ENCODE measurements at places on chromosomes 2 and 18.

- H3K27ac ChIP-seq = no peak overlapping the region
- no peak overlapping the region for H3K4me3 ChIP-seq
- H3K27me3 ChIP-seq = no peaks in the 10 kb centered on the region
- DNase-seq = no peak
- no peaks in the 10 kb centered on the region for H3K4me1 ChIP-seq
- no peaks in the 10 kb centered on the region for H3K36me3 ChIP-seq
These were observed 277.8 kb downstream of the TCF4 start for GRCh38 chr18:55310044-55310676.

- H3K36me3 ChIP-seq = peaks cover 87% of the 10 kb centered on the region
- H3K4me3 ChIP-seq = no peak overlapping the region
- no peak for DNase-seq
These were observed 12.8 kb downstream of the FARSB start for GRCh38 chr2:222643134-222643533.

DNA sequence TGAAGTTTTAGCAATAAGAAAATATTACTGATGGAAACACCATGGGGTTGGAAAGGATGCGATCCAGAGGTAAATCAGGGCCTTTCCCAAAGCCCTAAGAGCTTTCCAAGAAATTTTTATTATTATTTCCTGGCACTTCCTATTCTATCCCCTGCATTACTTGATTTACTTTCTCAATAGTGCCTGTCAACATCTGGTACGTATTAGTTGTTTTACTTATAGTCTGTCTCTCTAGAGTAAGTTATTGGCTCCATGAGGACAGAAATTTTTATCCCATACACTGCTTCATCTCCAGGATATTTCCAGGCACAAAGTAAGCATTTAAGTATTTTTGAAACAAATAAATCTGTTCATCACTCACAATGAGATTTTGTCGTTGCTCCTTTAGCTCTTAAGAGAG is 18.1 kb downstream of the PPP4R1 start:
- H3K27me3 ChIP-seq = no peaks in the 10 kb centered on the region
- no peak overlapping the region for H3K4me3 ChIP-seq
- peaks cover 46% of the 10 kb centered on the region for H3K36me3 ChIP-seq
- H3K27ac ChIP-seq = no peak overlapping the region
- H3K4me1 ChIP-seq = no peaks in the 10 kb centered on the region

DNA sequence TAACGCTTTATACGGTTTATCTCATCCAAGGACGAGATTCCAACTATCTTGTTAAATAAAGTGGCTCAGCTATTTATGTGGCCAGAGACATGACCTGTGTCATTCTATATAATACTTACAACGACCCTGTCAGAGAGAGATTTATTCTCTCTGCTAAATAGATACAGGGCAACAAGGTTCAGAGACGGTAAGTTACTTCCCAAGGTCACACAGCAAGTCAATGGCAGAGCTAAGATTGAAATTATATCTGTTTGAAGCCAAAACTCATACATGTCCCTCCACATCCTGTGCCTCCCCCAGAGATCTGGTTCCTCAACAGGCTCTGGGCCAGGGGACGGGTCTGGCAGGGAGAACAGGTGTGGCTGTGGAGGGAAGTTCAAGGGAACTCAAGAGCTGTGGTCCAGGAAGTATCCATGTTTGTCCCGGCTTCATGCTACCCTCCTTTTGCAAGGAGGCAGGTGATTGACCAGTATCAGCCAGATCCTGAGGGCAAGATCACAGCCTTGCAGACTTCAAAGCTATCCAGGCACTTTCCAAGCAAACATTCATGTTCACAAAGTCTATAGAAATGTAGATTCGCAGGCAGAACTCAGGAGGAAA is 99.8 kb downstream of the CAPN13 start:
- no peak overlapping the region for H3K4me3 ChIP-seq
- H3K36me3 ChIP-seq = no peaks in the 10 kb centered on the region
- no peak for DNase-seq

GRCh38 chr2:230762317-230762896 is 49.8 kb downstream of the CAB39 start:
- H3K4me1 ChIP-seq = peaks cover 15% of the 10 kb centered on the region
- DNase-seq = peak; percentile 28
- peaks cover 51% of the 10 kb centered on the region for H3K36me3 ChIP-seq
- H3K4me3 ChIP-seq = no peak overlapping the region

- H3K4me3 ChIP-seq = no peak overlapping the region
- DNase-seq = no peak
- H3K27me3 ChIP-seq = no peaks in the 10 kb centered on the region
- H3K27ac ChIP-seq = no peak overlapping the region
- H3K36me3 ChIP-seq = no peaks in the 10 kb centered on the region
- H3K4me1 ChIP-seq = no peaks in the 10 kb centered on the region
These were observed 659.9 kb upstream of the ID2 start for GRCh38 chr2:8021921-8022320.

- H3K4me1 ChIP-seq = peaks cover 5% of the 10 kb centered on the region
- no peaks in the 10 kb centered on the region for H3K36me3 ChIP-seq
- H3K27ac ChIP-seq = no peak overlapping the region
These were observed 1113.0 kb downstream of the BCL11A start for GRCh38 chr2:59440491-59440890.

DNA sequence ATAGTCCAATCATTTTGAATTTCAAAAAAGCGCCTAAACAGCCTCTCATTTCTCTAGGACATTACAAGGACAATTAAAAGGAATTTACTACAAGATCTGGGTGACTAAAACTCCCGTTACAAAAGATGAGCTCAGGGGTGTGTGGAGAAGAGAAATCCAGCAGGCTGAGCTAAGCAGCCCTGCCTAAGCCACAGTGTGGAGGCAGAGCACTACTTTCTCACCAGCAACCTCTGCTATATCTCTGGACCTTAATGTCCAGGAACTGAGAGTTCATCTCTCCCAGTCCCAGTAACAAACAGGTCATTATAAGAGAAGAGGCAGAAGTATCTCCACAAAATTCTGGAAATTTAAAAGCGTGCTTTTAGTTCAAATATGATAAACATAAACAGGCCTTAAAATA is 18.9 kb upstream of the ANKRD62 start:
- no peak overlapping the region for H3K27ac ChIP-seq
- no peak overlapping the region for H3K4me3 ChIP-seq
- DNase-seq = no peak
- no peaks in the 10 kb centered on the region for H3K36me3 ChIP-seq
- H3K27me3 ChIP-seq = peaks cover 7% of the 10 kb centered on the region
- H3K4me1 ChIP-seq = no peaks in the 10 kb centered on the region

DNA sequence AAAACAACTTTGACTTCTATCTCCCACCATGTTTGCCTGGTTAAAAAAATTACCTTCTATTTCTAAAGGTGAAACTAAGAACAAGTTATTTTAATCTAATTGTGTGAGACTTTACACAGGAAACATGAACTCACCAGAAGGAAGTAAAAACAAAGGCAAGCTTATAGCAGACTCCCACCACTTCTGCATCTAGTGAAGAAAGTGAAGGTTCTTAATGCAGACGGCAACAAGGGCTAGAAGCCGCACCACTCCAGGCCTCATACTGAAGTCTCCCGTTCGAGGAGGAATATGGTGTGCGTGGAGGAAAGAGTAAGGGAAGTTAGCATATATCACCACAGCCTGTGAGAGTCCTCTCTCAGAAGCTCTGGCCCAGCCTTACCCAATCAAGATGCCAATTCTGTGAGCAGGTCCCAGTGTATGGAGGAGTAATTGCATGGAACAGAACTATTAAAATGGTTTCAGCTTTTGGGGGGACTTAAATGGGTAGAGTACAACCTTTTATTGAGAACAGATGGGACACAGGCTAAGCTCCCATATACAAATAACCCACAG is 958.7 kb downstream of the BCL11A start:
- H3K36me3 ChIP-seq = no peaks in the 10 kb centered on the region
- no peak overlapping the region for H3K27ac ChIP-seq
- no peak for DNase-seq
- H3K4me1 ChIP-seq = peaks cover 7% of the 10 kb centered on the region

GRCh38 chr2:241163601-241164118 is 13.4 kb downstream of the PPP1R7 start:
- H3K4me1 ChIP-seq = no peaks in the 10 kb centered on the region
- no peak for DNase-seq
- H3K27me3 ChIP-seq = no peaks in the 10 kb centered on the region
- no peak overlapping the region for H3K27ac ChIP-seq
- peaks cover 75% of the 10 kb centered on the region for H3K36me3 ChIP-seq

DNA sequence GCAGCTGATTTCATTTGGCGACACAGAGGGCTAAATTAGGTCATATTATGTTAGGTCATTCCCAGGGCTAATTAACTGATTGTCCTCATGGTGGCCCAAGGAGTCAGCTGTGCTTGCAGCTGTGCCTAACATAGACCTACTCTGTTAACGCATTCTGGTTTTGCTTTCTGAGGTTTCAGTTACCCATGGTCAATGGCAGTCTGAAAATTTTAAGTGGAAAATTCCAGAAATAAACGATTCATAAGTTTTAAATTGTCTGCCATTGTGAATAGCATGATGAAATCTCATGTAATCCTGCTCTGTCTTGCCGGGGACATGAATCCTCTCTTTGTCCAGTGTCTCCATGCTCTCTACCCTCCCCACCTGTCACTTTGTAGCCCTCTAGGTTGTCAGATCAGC is 168.7 kb downstream of the KCNS3 start:
- no peak overlapping the region for H3K4me3 ChIP-seq
- no peaks in the 10 kb centered on the region for H3K4me1 ChIP-seq
- no peak overlapping the region for H3K27ac ChIP-seq
- H3K36me3 ChIP-seq = no peaks in the 10 kb centered on the region
- no peak for DNase-seq
